ENCODE measurements at places on chromosomes 16 and 17.
A peak's percentile ranks its signal among the peaks of the same experiment; 100 is the strongest.

GRCh38 chr17:27345141-27345904 lies 51.4 kb downstream of the WSB1 start:
- no peak for DNase-seq

DNA sequence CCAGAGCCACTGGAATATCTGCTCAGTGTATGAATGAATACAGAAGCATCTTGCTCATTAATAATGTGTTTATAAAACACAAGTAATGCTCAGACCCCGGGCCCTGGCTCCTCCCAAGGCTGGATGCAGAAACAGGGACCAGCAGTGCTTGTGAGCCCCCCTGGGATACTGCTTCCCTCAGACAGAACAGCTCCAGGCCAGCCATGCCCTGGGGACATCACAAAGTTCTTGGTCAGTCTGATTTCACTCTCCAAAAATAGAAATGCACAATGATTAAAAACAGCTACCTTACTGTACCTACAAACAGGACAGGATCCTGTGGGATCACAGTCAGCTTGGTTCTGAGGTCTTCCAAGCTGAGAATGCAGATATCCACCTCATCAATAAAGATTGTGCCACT lies 68.2 kb downstream of the ABCC12 start:
- DNase-seq = no peak

DNA sequence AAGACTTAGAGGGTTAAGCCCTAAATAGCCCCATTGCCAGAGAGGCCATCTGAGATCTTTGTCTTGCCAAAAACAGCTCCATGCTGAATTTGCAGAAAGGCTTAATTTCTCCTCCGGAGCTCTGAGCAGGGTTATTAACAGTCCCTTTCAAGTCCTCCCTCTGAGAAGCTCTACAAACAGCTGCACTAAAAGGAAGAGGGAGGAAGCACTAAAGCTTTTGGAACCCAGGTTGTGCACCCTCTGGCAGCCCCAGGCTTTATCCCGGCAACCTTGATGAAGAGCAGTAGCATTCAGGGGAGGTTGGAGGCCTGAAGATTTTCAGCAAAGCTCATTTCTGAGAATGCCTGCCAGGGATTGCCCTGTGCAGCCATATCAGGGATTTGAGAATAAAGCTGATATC lies 554.7 kb downstream of the RBFOX1 start:
- no peak for DNase-seq

DNA sequence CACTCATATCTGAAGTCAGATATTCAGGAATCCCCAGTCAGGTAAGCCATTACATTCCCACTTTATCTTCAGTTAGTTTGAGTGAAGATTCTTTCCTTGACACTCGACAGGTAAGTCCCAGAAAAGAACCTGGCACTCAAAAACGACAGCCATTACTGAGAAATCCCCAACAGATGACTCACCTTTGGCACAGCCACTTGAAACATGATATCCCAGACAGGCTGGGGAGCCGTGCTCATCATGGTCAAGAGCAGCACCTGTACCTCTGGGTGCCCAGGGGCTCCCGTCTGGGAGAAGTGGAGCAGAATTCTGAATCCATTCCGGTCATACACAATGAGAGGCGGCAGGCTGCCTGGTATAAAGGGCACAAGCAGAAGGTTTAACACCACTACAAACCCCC lies 16.8 kb upstream of the COG7 start:
- DNase-seq = no peak

GRCh38 chr17:78966123-78966813 lies 13.5 kb downstream of the LGALS3BP start:
- DNase-seq = no peak

DNA sequence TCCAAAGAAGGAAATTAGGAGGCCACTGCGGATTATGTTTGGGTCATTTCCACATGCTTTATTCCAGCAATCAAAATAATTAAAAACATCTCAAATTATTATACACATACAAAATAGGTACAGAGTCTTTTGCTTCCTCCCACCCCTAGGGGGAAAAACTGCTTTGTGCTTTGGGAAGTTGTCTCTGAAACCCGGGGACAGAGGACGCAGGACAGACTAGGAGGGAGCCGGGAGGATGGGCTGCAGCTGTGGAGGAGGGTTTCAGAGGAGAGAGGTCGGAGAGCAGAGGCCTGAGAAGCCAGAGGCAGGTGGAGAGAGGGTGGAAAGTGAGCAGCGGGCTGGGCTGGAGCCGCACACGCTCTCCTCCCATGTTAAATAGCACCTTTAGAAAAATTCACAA lies 17.4 kb downstream of the COL1A1 start:
- DNase-seq = no peak

DNA sequence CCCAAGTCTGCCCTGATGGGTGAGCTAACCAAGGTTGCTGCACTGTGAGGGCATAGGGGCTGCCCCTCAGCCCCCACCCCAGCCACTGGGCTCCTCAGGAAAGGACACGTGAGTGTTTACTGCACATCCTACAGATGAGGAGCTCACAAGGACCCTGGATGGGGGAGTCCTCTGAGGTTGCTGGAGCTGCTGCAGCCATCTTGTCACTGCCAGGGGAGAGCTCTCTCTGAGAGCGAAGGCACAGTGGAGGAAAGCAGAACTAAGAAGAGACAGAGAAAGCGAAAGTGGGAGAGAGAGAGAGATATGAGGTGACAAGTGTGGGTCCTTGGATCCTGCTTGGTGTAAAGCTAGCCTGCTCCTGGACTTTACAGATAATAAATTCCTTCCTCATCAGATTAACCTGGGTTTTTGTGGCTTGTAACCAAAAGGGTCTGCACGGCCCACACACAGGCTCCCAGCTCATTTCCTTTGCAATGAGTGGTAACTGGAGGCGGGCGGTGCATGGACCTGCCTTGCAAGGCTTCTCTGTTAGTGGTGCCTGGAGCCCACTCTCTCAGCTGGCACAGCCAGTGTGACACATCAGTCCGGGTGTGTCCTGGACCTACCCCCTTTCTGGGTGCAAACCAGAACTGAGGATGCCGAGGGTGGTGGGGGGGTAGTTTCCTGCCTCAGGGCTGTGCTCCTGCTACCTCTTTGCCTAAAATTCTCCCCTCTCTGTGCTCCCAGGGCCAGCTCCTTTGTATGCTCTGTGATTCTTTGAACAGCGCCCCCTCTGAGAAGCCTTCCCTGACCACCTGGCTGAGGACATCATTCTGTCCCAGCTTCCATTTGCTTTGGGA lies 14.2 kb downstream of the SNX20 start:
- peak; percentile 45 for DNase-seq

GRCh38 chr17:39751637-39752036 lies 13.9 kb downstream of the GRB7 start:
- DNase-seq = no peak

- no peak for DNase-seq
These were observed 129.6 kb downstream of the CMIP start for GRCh38 chr16:81574168-81574567.

DNA sequence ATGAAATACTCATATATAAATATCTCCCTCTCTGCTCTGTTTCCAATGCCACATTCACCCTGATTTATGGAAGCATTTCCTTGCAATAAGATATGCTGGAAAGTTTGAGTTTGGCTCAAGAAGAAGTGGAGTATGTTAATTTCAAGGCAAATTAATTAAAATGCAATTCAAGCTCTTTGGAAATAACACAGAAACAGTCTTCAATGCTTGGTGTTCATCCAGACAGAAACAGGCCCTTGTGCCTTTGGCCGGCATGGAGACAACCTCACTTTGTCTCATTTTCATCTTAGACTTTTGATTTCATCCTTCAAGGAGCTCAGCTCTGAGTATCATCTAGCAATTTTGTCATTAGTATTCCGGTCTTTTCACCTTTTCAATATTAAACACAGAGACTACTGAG lies 210.0 kb downstream of the C16orf95 start:
- no peak for DNase-seq

GRCh38 chr16:56300891-56301850 lies 109.9 kb downstream of the GNAO1 start:
- DNase-seq = no peak

DNA sequence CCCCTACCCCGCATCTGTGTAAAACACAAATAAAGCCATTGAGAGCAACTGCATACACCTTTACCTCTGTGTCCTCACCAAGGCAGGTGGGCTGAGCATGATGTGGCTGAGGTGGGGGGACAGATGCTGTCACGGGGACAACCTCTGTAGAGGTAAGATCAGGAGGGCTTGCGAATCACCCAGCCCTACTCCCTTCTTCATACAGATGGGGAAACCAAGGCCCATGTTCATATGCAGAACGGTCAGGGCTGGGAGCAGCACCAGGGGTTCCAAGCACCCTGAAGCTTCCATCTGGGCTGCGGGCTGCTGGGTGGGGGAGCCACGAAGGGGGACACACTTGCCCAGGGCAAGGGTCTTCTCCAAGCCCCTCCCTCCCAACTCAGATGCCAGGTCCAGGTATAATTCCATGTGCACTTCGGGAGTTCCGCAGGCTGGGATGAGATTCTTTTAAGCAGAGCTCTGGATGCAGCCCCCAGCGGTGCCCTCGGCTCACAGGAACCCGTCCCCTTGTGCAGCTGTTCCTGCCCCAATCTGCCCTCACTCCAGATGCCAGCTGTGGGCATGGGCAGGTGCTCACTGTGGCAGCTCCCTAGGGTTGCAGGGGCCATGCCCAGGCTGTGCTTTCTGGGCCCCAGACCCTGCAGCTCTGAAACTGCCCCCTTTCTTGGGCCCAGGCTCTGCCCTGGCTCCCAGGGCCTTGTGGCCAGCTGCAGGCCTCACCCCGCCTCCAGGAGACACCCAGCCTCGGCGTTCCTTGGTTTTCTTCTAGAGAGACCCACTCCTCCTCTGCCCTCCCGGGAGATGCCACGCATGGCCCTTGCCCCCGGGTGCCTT lies 9.6 kb downstream of the CTRB1 start:
- DNase-seq = no peak

DNA sequence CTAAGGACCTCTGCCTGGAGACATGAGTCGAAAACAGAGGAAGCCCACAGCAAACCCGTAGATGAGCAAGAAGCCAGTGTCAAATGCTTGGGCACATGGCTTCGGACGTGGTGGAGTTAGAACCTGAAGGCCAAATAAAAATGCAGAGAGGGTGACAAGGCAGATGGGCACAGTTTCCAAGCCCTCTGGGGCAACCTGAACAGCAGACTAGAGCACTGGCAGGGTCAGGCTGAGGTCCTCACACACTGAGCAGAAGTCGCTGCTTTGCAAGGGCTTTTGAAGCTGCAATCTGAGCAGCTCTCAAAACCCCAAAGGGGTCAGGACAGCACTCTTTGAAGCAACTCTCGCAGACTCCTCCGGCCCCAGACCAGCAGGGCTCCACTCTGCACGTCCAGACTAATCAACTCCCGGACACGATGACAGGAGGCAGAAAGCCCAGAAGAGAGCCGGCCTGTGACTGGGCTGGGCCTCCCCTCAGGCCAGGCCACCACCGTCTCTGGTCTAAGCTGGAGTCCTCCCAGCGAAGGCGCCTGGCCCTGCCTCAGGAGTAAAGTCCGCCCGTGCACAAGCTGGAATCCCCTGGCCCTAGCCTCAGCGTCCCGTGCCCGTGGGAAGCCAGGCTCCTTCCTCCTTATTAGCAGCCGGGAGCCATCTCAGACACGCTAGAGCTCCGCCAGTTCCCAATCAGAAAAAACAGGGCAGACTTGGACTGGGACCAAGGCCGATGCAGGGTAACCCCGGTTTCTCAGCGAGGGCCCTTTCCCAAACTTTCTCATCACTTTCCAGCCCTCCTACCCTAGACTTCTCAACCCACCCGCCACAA lies 924 bp downstream of the SMARCD2 start:
- no peak for DNase-seq

DNA sequence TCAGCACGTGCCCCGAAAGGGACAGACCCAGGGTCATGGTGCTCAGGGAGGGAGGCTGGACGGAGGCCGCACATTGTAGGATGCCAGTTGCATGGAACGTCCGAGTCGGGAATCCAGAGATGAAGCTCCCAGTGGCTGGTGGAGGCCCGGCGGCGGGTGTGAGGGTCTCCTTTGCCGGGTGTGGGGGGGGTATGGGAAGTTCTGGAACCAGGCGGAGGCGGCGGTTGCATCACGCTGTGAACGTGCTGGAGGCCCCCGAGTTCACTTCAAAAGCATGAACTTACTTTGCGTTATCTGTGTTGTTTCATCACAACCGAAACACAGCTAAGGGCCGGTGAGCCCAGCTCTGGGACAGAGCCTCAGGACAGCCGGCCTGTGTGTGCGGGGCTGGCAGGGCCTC lies 73.4 kb upstream of the GNG13 start:
- DNase-seq = no peak

DNA sequence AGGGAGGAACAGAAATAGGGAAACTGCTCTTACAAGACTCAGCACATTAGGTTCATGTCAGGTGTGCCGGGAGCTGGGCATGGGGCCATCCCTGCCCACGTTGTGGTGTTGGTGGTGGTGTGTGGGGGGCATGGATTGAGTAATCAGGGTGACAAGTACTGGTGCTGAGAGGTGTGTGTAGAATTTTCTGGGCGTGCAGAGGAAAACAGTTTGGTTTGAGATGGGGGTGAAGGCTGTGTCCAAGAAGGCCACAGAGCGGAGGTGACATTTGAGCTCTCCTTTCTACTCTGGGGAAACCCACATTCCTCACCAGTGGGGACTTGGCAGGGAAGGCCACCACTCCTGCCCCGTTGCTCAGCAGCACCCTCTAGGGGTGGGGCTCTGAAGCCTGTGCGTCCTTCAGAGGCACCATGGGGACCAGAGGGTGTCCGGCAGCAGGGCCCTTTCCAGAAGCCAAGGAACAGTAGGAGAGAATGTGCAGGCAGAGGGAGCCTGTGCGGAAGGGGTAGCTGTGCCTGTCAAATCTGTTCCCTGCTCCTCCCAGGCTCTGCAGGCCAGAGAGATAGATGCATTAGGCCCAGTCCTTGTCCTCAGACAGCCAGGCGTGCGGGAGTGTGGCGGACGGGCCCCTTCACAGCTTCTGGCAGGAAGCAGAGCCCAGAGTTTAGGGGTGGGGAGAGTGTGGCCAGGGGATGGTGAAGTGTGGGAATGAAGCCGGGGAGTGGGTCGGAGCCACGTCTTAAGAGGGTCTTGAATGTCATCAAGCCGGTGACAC lies 48.7 kb upstream of the GSE1 start:
- no peak for DNase-seq

DNA sequence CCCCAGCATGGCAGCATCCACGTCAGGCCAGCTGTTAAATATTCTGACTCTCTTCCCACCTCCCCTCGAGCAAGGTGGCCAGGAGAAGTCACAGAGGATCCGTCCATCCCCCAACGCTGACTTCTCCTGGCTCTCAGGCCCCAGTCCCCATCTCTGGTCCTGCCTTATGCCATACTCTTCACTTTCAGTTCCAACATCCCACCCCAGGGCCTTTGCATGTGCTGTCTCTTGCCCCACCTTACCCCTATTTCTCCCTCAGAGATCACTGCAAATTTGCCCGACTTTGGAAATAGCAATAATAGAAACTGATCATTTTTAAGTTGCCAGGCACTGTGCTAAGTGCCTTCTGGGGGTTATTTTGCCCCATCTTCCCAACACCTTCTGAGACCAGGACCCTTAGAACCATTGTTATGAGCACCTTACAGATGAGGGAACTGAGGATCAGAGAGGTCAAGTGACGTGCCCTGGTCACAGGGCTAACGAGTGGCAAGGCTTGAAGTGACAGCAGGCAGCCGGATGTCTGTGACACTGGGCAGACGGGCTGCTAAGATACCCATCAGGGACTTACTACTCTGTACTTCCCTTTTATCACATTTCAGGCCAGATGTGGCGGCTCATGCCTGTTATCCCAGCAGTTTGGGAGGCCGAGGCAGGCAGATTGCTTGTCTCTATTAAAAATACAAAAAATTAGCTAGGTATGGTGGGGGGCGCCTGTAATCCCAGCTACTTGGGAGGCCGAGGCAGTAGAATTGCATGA lies 17.7 kb downstream of the HID1 start:
- DNase-seq = no peak

Measured in activated naive CD4-positive, alpha-beta T cell (primary cell).